ENCODE measurements at places on chromosomes 13 and 19.

DNA sequence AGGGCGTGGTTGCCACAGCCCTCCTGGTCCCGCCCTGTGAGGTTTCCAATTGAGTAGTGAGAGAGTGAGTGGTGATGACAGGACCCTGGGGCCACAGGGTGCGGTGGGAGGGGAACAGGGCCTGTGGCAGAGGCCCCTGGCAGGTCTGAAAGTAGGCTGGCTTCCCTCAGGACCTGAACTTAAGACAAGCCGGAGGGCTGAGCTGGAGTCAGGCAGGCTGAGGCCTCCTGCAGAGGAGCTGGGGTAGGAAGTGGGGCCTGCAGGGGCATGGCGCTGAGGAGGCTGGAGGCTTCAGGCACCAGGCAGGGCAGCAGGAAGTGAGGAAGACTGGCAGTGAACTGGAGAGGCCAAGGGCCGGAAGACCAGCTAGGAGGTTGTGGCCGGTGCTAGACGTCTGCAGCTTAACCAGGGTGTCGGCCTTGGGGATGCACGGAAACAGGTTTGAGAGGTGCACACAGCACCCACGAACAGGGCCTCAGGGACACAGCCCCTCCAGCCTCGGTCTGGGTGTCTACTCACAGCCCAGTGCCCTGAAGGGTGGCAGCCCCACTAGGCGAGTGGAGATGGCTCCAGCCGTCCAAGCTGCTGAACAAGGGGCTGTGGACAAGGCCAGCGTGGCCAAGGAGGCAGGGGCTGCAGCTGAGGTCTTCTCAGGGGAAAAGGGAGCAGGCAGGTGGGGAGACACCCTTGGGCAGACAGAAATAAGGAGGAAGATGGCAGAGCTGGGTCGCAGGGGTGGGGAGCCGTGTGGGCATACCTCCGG lies 17.8 kb downstream of the POP4 start:
- peak; percentile 80 for DNase-seq

DNA sequence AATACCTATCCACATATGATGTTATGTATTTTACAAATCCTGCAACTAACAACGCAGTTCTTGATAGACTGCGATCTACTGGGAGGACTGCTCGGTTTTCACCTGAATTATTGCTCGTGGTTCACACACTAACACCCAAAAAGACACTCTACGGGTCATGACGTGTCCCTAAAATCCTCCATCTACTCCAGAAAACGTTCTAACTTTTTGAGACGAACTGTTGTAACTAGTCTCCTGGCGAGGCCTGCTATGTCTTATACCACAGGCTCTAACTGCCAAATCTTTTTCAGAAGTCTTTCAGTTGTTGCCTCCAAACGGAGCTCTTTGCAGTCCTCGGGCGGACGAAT lies 108.2 kb downstream of the KCNRG start:
- no peak for DNase-seq

DNA sequence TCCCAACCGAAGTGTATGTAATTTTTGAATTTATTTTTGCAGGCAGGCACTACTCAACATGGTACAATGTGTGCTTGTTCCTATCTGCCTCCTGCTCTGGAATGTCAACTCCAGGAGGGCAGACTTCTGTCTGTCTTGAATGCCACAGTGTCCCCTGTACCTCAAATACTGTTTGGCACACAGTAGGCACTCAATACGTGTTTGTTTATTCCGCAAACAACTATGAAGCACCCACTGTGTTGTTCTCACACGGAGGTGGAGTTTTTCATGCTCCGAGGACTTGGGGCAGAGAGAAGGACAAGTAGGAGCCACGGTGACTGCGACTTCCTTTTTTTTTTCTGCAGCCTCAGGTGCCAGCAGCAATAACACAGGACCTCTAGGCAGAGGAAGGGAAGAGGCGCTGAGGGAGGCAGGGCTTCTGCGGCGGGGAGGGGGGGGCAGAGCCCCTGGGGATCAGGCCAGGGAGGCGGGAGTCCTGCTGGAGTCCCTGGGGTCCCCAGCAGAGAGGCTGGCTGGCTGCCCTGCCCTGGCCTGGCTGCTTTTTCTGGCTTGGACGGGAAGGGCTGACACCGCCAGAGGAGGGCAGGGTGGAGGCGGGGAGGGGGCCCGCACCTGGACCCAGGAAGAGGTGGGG lies 29.3 kb upstream of the TNFAIP8L1 start:
- DNase-seq, result no peak

- no peak for DNase-seq
Observed at GRCh38 chr13:90445179-90445578, 902.3 kb upstream of the MIR17HG start.

DNA sequence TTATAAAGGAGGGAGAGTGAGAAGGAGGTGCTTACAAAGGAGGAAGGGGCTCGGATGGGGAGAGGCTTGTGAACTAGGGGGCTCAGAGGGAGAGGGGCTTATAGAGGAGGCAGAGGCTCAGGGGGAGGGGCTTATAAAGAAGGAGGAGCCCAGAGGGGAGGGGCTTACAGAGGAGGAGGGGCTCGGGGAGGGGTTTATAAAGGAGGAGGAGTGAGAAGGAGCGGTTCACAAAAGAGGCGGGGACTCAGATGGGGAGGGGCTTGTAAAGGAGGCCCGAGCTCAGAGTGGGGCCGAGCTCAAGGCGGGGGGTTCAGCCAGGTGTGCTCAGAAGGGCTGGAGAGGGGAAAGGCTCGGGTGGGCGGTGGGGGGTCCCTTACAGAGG lies 500 bp downstream of the SMIM24 start:
- no peak for DNase-seq

GRCh38 chr19:18746401-18747325 lies 44.4 kb downstream of the COMP start:
- DNase-seq, result no peak

- no peak for DNase-seq
Observed at GRCh38 chr13:94353167-94353710, 126.2 kb downstream of the DCT start.

- peak; percentile 74 for DNase-seq
Observed at GRCh38 chr19:43664018-43664417, 6.0 kb downstream of the PLAUR start.

GRCh38 chr19:53004242-53004641 lies 9.5 kb upstream of the ERVV-1 start:
- DNase-seq, result no peak

DNA sequence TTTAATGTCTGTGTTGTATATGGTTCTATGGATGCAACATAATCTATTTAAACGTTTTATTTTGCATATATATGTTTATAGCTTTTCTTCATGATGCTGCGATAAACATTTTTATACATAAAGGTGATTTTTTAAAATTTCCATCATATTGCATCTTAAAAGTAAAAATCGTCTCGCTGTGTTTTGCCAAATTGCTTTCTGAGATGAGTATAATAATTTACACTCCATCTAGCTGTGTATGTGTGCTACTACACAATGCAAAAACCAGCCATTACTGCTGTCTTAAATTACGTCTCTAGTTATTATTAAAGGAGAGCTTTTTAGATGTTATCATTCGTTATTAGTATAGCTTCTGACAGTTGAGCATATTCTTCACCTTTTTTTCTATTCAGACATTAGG lies 37.2 kb downstream of the METTL21C start:
- DNase-seq, result no peak

DNA sequence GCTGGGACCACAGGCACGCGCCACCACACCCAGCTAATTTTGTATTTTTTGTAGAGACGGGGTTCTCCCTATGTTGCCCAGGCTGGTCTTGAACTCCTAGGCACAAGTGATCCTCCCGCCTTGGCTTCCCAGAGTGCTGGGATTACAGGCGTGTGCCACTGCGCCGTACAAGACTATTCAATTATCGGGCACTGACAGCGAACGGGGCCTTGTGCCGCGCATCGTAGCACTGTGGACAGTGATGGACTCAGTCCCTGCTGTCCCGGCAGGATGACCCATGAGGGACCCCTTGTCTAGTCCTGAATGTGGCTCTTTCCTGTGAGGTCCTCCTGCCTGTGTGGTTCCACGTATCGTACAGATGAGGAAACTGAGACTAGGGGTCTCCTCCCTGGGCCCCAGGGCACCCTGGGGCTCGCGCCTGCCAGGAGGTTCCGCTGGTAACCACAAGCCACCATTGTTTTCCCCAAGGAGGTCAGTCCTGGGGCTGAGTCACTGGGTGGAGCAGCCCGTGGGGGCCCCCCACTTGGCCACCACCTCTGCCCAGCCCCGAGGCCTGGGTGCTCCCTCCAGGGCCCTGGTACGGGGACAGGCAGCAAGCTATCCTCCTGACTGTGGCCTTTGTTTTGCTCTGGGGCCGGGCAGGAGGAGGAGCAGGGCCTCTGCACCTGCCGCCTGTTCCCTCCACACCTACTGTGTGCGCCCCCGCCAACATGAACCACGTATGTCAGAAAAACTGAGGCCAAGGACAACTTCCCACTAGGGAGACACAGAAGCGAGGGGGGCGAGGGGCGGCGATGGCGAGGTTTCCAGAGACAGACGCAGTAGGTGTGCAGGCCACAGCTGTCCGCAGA lies 2.9 kb upstream of the TCF3 start:
- DNase-seq, result no peak

DNA sequence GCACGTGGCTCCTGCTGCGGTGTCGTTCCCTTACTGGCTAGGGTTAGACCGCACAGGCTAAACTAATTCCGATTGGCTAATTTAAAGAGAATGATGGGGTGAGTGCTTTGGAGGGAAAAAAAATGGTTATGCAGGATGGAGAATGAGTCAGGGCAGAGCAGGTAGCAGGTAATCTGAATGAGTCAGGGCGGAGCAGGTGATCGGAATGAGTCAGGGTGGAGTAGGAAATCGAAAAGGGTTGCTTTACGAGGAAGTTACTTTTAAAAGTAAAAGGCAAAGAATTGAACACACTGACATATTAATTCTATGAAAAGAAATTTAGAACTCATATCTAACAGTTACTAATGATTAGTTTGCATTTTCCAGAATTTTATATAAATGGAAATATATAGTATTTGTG lies 335.5 kb downstream of the FOXO1 start:
- DNase-seq, result no peak

DNA sequence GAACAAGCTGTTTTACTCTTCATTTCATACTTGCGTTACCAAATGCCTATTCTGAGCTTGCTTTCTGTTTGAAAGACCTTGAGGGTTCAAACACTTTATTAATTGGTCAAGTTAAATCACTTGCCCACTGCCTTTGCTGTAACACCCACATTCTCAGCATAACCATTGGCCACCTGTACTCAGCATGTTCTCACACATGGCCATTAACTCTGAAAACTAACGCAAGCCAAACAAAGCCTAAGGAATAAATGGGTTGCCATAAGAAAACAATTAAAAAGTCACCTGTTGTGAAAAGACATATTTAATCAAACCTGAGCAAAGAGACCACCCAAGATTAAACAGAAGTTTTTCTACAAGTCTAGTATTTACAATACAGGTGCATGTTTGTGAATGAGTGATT lies 517.2 kb upstream of the SPRY2 start:
- no peak for DNase-seq

GRCh38 chr13:38819596-38819995 lies 132.7 kb downstream of the FREM2 start:
- no peak for DNase-seq

- DNase-seq, result peak; percentile 81
Observed at GRCh38 chr19:45469945-45470761, 2.4 kb downstream of the FOSB start.

- DNase-seq, result no peak
Observed at GRCh38 chr13:100209857-100210825, 121.2 kb downstream of the PCCA start.

- DNase-seq, result no peak
Observed at GRCh38 chr13:80979035-80979641, 638.2 kb upstream of the SPRY2 start.

DNA sequence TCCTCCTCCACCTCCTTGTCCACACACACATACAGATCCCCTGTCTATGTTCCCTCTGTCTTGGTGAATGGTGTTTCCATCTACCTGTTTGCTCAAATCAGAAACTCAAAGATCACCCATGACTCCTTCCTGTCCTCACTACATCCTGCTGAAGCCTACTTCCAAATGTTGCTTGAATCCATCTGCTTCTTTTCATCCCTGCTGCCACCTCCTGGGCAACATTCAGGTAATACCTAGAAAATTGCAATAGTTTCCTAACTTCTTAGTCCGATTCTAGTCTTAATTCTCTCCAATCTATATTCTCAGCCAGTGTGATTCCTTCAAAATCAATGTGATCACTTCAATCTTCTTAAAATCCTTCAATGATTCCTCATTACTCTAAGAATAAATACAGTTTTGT lies 155.5 kb upstream of the STARD13 start:
- DNase-seq, result no peak

- DNase-seq, result no peak
Observed at GRCh38 chr13:96202315-96202714, 112.4 kb downstream of the HS6ST3 start.

- DNase-seq, result no peak
Observed at GRCh38 chr19:45124021-45124420, 31.0 kb downstream of the PPP1R37 start.

- DNase-seq, result no peak
Observed at GRCh38 chr19:35764432-35765315, 6.7 kb downstream of the PROSER3 start.

- DNase-seq, result no peak
Observed at GRCh38 chr19:42129399-42130253, 2.6 kb downstream of the POU2F2 start.

GRCh38 chr13:40966298-40966697 lies 52.8 kb downstream of the ELF1 start:
- DNase-seq, result no peak

GRCh38 chr19:27828829-27829228 lies 1384.1 kb downstream of the UQCRFS1 start:
- DNase-seq, result no peak

DNA sequence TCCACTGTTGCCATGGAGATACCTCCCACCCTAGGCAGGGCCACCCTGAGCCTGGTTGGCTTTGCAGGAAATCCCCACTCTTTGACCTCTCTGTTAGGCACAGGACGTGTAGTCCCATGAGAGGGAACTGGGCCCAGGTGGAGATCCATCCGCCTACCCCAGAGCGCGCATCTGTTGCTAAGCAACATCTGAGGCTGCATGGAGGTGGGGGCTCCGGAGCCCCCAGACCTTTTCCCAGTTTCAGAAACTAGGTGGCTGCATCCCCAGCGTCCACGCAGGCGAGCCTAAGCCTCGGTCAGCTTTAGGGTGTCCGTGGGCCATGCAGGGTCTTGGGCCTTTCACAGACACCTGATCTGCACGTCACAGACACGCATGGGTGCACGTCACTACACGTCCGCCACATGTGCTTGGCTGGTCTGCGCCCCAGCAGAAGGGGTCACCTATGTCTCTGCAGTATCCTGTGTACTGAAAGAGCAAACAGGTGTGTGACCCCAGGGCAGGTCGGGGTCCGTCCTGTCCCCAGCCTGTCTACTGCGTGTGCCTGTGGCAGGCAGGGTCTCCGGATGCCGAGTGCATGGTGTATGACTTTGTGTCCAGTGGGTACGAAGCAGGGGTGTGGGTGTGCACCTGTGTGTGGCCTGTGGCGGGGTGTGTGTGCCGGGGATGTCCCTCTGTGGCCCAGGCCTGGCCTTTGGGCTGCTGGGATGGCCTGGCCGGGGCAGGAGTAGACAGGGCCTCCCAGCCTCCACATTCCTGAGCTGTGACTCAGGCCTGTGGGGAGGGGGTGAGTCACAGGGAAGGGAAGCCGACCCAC lies 4.1 kb upstream of the CIRBP start:
- no peak for DNase-seq

GRCh38 chr13:73825143-73825542 lies 309.1 kb downstream of the KLF12 start:
- no peak for DNase-seq
